ENCODE measurements at places on chromosomes 11 and 22.

DNA sequence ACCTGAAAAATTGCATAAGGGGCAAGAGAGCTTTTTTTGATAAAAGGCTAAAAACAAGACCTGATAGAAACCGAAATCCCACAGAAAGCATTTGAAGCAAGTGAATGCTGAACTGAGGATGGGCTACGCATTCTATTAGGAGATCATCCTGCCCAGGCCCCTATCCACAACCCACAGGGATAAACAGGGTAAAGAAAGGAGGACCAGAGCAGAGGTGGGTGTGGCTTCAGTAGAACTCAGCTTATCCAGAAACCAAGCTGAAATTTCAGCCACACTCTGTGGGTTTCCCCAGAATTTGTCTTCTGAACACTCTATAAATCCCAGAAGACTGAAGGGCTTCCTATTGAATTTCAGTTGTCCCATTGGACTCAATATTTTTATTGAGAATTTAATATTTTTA is 195.1 kb downstream of the ETS1 start:
- no peak for DNase-seq

- DNase-seq = no peak
Observed at GRCh38 chr11:108398439-108398838, 68.9 kb downstream of the C11orf65 start.

- DNase-seq = no peak
Observed at GRCh38 chr11:130000552-130001176, 2.0 kb downstream of the PRDM10 start.

DNA sequence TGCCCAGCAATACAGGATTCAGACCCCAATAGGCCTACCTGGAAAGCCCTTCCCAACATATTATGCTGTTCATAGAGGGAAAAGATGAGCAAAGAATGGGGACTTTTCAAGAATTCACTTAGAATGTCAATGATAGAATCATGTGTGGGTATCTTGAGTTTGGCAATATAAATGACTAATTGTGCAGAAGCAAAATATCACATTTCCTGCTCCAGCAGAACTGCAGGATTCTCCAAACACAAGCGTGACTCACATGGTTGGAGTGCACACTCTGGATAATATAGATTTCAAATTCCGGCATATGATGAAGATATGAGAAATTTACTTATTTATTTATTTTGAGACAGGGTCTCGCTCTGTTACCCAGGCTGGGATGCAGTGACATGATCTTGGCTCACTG is 12.5 kb upstream of the APOL5 start:
- DNase-seq = no peak

DNA sequence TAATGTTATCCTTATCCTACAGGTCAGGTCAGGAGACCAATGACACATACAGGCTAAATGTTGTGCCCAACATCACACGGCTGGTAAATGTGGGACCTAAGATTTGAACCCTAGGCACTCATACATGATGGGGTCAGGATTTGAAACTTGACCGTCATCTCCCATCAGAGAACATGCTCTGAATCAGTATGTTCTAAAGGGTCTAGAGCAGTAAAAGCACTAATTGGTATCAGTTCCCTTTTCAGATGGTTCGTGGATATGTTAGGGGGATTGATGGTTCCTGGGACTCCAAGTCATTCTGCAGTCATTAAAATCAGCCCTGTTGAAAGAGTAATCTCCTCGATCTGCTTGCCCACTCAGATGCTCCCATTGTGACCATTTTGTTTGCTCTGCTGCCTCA is 65.5 kb downstream of the BMAL1 start:
- DNase-seq = no peak

DNA sequence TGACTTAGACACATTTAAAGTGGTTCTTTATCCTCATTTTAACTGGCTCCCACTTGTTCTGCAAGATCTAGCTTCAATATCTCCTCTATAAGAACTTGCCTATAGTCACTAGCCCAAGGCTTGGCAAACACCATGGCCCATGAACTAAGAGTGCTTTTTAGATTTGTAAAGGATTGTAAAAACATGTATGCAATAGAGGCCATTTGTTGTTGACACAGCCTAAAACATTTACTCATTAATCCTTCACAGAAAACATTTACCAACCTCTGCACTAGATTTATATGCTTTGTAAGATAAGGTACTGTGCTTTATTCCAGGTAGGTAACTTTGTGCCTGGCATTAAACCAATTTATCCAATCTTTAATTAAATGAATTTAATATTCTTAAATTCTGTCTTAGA is 5.5 kb downstream of the HYLS1 start:
- no peak for DNase-seq

- DNase-seq = no peak
Observed at GRCh38 chr11:95076416-95076815, 9.7 kb downstream of the SRSF8 start.

DNA sequence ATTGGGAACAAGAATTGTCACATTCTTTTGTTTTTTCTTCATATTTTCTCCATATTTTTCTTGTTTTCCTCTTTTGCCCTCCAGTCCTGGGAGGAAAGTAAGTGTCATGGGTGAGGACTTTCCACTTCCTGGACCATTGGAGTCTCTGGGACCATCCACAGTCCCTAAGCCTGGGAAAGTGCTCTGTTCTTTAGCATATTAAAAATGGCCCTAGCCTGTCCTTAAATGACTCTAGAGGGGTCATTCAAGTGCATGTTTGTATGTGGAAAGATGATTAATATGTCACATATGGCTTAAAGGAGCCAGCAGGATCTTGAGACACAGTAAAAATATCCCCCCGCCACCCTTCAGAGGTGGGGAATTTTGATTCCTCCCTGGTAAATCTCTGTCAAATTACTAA is 20.1 kb upstream of the SCGB1D1 start:
- no peak for DNase-seq

- no peak for DNase-seq
Observed at GRCh38 chr11:11989774-11990744, 18.4 kb downstream of the DKK3 start.

DNA sequence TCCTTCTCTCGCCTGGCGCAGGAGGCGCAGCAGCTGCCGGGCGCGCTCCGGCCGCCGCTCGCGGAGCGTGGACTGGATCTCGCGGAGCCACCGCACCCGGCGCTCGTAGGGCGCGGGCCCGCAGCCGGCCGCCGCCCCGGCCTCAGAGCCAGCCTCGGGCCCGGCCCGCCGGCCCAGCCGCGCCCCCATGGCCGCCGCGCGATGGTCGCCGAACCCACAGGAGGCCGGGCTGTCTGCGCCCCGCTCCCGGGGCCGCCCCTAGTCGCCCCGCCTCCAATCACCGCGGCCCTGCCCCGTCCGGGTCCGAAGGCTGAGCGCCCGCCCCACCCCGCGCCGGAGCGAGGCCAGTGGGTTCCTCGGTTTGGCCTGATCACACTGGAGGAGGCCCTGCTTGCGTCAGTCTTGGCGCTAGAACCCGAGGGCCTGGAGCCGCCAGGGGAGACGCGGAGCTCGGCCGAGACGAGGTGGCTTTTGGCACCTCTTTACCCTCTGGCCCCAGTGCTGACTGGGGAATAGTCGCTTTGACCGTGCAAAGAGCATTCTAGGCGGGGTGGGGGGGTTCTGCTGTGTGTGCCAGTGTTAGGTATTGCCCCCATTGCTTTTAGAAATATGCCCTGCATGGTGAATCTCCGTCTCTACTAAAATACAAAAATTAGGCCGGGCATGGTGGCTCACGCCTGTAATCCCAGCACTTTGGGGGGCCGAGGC is at the start of gene LRRC75B:
TSS of gene LRRC75B (minus strand) at position 223 of the 708 bp plus-strand sequence. CDS start at position 189, 34 bp downstream.
- no peak for DNase-seq

DNA sequence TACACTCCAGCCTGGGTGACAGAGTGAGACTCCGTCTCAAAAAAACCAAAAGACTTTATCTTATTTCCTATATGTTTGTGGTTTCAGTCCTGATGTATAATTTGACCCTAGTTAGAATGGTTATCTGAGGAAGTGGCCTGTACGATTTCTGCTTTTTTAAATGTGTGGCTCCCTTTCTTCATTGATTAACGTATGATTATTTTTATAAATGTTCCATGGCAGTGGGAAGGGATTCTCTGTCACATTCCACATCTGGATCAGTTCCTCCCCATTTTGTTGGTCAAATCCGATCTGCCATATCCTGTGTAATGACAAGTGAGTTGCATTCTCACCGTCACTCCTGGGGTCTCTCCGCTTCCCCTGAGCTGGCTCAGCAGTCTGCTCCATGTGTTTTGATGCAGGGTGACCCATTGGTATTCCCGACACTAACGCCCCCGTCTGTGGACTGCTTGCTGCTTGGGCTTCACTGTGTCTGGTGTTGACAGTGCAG is 20.3 kb downstream of the NEAT1 start:
- no peak for DNase-seq

GRCh38 chr22:40890881-40891280 is 29.0 kb upstream of the DNAJB7 start:
- DNase-seq = no peak

GRCh38 chr11:88849368-88849767 is 216.4 kb downstream of the GRM5 start:
- DNase-seq = no peak

GRCh38 chr11:4066910-4067309 is 27.7 kb upstream of the RRM1 start:
- no peak for DNase-seq

GRCh38 chr11:36130401-36130800 is 158.8 kb downstream of the COMMD9 start:
- no peak for DNase-seq

DNA sequence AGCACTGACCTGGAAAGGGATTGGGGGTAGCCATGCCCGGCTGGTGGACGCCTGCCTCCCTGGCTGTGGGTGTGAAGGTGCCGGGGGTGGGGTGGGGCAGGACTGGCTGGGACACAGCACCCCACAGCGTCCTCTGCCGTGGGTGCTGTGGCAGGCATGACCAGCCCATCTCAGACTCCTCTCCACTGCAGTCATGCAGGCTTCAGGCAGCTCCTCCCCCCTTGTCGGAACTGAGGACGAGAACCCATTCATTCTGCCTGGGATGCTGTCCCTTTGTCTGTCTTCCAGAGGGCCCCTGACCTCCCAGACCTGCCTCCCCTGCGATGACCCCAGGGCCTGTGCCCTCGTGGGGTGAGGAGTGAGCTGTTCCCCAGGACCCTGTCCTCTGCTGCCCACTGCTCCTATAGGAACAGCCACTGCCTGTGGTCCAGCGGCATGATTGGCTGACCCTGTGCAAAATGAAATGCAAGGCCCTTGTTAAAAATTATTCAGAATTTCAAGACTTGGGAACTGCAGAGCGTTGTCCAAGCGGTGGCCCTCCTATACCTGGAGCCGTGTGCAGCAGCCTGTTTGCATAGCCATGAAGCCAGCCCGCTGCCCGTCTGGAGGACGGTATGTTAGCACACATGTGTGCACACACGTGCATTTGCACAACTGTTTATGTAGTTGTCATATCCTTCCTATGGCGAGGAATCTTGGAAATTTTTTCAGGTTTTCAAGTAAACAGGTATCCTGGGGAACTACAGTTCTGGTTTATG is 1122.3 kb downstream of the BRD1 start:
- no peak for DNase-seq

GRCh38 chr11:110131386-110132123 is 38.4 kb downstream of the ZC3H12C start:
- no peak for DNase-seq

- DNase-seq = no peak
Observed at GRCh38 chr11:68524213-68524612, 63.7 kb downstream of the PPP6R3 start.

DNA sequence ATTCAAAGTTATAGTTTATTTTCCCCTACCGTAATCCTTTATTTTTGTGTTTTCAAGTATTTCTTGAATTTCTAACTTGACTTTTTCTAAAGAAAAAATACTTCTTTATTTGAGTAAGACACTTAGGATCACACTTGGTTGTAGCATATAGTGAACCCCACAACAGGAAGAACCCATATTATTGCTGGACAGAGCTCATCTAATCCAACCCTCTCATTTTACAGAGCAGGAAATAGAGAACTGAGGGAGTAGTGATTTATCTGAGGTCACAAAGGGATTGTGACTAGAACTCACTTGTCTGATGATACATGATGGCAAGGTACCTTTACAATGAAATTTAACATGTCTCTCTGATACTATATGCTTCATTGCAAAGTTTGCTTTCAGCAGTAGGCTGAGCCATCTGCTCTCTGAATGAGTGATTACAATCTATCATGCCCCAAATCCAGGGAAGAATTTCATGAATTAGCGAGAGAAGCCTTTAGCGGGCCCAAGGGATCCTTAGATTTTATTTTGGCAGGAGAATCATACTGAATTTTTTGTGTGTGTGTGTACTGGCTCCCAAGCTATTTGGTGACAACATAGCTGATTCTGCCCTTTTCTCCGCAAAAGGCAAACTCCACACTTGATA is 9.8 kb downstream of the SLC17A6 start:
- DNase-seq = no peak

DNA sequence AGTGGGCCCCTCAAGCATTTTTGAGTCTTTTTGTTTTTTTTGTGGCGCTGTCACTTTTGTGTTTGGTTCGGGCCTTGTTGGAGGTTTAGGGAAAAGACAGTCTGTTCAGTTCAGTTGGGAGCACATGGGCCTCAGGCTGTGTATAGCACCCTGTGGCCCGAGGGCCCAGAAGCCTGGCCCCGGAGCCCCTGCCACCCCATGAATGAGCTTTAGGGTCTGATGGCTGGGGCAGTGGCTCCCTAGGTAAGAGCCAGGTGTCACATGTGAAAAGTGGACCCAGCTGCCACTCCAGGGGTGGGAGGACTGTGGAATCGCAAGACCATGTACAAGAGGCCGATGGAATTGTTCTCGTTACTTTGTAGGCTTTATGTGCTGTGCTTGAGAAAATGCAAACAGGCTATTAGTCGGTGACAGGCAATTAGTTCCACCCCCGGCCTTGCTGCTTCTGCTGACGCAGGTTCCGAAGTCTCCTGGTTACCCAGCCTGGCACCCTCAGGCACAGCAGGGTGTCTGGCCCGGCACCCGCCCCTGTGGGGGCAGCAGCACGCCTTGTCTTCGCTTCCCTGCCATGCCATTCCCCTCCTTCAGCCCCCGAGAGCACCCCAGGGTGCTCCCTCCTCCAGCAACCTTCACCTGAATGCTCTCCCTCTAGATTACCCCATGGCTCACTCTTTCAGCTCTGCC is 38.2 kb upstream of the PARVG start:
- no peak for DNase-seq

GRCh38 chr11:128240546-128240945 is 346.8 kb downstream of the ETS1 start:
- DNase-seq = no peak

DNA sequence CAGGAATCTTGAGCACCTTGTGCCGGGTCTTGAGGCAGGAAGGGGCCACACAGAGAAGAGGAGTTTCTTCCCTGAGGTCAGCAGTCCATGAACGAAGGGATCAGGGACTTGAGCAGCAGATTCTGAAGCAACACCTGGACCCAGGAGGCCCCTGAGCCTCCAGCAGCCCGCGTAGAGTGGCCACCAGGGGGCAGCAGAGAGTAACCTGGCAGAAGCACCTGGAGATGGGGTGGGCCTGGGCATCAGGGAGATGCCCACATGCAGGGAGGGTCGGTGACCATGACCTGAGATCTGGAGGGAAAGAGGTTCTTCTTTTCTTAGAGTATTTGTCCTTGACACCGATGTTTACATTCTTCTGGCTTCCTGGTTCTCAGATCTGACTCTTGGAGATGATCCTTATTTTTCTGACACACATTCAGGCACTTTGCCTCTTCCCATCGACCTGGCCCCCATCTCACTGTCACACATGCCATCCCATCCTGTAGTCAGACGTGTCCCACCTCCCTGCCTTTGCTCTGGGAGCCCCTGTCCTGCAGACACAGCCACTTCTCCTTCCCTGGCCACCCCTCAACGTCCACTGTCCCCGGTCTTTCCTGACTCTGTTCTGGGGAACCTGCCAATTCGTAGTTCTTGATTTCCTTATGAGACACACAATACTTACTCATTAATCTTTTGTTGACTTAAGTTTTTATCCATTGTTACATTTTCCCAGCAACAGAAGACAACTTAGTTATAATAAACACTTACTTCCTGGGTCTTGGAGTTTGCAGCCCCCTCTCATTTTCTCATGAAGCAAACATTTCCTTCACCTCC is 66.5 kb downstream of the GGTLC2 start:
- peak; percentile 51 for DNase-seq

Measured in stimulated activated CD8-positive, alpha-beta memory T cell treated with anti-CD3 and anti-CD28 coated beads, Interleukin-7, amount 100 ng/mL, for 1 hour (primary cell).